Cortex of kidney (tissue), 1 donor: ENCODE measurements at places on chromosomes 2 and 18.

DNA sequence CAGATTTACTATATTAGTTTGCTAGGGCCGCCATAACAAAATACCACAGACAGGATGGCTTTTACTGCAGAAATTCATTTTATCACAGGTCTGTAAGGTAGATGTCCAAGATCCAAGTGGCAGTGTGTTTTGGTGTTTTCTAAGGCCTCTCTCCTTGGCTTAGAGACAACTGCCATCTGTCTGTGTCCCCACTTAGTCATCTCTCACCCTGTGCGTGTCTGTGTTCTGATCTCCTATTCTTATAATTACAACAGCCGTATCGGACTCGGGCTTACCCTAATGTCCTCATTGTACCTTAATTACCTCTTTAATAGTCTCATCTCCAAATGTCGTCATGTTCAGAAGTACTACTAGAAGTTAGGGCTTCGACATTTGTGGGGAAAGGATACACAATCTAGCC lies 362.3 kb upstream of the CDH19 start:
- no peak for DNase-seq

DNA sequence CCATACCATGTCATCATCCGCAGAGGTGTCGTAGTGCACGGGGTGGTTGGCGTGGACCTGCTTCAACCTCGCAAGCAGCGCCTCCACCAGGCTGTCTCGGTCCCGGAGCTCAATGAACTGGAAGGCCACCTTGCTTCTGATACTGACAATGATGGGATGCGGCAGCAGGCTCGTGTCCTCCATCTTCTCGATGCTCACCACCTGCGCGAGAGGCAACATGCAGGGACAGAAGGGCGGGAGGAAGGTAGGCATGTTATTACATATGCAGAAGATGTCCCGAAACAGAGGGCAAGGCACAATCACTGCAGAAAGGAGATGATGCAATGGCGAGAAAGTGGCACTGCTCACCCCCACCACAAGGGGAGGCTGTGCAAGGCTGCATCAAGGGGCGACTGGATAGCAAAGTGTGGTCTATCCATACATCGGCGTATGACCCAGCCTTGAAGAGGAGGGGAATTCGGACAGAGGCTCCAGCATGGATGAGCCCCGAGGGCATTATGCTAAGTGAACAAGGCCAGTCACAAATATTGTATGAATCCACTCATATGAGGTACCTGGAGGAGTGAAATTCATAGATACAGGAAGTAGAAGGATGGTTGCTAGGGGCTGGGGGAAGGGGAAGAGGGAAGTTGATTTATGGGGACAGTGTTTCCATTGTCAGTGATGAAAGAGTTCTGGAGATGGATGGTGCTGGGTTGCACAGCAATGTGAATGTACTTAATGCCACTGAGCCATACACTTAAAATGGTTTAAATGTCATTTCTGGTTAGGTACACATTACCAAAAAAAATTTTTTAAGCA lies 36.6 kb downstream of the RPL31 start:
- DNase-seq, result no peak

DNA sequence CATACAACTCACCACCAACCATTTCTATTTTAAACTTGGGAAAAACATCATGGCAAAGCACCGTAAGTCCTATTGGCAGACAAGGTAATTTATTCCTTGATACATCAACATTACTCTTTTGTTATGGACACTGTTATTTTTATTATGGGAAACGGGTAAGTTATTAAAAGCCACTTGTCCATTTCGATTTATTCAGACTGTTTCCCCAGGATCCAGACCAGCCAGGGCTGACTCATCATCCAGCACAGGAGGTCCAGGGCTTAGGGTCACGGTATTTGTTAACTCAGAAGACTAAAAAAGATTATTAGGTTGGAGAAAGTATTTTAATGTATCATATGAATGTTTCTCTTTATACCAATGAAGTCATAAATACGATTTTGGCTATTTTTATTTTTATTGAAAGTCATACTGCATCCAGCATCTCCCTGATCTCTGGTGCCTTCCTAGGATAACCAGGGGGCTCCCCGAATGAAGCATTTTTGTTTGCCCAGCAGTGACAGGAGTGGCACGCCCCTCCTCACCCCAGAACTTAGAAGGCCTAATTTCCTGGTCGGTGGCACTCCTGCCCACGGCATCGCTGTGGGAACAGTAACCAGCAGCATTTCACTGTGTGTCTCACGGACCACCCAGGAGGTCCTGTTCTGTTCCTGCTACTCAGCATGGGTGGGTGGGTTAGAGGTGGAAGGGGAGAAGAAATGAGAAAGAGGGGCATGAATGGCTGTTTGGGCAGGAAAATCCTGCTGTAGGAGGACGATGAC lies 446.1 kb downstream of the EIPR1 start:
- no peak for DNase-seq

DNA sequence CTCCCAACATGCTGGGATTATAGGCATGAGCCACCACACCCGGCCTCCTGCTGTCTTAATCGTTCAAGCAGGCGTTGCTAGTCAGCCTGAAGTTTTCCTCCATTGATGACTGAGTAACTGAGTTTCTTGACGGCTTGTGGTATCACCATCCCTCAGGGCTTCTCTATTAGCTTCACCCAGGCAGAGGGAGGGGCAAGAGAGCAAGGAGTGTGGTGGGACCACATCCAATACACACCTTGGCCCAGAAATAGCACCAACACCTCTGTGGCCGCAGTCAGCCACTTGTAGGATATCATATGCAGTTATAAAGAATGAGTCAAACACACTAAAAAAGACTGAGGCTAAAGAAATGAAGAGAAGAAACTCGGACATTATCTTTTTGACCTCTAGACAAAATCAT lies 1009.4 kb upstream of the CELF4 start:
- no peak for DNase-seq

- no peak for DNase-seq
Measured at GRCh38 chr2:120955427-120955826, 219.8 kb downstream of the GLI2 start.

DNA sequence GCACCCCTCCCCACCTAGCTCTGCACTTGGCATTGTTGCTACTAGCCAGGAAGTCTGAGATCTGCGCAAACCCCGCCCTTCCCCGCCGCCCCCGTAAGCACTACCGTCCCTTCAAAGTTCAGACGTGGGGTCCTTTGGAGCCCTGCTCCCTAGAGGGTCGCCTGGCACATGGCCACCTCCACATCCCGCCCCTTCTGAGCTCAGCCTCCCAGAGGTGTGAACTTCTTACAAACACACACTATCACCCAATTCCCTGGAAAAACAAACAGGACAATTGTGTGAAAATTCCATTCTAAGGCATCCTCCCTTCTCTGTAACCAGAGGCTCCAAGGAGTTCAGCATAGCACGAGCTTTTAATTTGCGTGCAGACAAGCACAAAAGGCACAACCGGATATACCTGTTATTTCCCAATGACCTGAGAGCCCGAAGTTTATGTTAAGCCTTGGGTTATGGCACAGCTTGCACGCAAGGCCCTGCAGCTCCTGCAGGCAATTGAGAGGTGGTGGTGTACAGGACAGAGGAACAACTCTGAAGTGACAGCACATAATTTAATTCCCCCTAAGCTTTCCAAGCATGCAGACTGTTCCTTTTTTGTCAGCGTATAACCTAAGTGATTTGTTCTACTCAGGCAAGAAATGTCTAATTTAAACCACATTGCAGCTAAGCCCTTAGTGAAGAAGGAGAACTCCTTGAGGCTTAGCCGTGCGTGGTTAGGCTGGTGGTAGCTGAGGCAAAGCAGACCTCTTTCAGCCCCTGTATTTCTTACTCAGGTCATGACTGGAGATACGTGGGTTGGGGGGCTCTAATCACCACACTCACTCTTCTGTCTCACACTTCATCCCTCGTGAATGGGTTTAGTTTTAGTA lies 20.3 kb upstream of the CYP1B1 start:
- no peak for DNase-seq

DNA sequence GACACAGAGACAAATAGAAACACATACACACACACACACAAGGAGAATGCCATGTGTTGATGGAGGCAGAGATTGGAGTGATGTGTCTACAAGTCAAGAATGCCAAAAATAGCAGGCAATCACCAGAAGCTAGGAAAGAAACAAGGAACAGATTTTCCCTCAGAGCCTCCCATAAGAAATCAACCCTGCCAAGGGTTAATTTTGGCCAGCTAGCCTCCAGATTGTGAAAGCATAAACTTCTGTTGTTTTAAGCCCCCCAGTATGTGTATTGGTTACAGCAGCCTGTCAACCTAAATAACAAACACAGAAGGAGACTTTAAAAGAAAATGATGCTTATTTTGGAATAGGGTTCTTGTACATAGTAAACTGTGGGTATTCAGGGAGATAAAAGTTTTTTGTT lies 5.6 kb upstream of the STK39 start:
- no peak for DNase-seq

- DNase-seq, result no peak
Measured at GRCh38 chr2:179909845-179910734, 48.7 kb upstream of the ZNF385B start.

DNA sequence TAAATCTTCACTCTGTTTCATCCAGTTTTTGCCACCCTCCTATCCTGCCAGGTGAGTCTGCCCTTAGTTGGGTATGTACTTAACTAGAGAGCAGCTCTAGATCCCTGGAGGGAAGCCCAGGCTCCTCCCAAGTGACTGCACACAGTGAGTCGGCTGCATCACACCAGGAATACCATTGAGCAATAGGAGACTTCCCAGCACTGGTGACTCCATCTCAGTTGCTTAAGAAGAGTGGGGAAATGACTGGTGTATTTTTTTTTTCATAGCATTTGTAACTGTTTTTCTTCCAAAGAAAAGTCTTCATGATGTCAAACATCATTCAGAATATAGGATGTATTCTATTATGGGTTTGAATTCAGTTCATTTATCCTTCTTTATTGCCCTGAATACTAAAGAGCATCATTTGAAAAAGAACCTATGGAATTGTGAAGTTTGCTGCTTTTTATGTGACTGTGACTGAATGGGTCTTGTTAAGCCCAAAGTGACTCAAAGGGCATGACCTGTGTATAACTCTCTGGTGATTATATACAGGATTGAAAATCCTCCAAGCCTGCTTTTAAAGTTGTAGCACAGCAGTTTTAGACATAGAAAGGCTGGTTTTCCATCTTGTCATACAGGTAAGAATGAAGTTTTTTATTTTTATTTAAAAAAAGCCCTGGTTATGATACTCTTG lies 84.3 kb downstream of the MAP3K20 start:
- no peak for DNase-seq

DNA sequence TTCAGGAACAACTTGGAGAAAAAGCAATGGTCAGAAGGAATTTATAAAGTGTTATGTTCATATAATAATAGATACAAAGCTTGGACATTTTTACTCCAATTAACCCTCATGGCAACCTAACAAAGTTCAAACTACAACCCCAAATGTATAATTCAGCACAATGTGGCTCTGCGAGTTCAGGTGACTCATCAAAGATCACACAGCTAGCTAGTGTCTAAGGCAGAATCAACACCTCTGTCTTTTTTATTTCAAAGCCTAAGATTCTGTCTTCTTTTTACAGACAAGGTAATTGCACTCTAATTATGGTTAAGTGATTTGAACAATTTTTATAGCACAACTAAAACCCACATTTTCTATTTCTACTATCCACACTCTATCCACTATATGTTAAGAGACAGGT lies 90.5 kb downstream of the CHST9 start:
- no peak for DNase-seq

DNA sequence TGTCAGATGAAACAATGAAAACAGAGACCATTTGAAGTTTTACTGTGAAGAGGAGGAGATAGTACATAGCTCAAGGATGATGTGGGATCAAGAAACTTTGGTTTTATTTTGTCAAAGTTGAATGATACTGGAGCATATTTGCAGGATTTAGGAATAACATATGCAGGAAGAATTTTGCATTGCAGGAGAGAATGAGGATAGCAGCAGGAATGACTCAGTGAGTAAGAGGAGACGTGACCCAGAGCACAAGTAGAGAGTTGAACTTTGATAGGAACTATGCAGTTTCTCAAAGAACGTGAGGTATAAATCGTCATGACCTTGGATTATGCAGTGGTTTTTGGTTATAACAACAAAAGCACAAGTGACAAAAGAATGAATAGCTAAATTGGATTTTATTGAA lies 47.7 kb downstream of the MAPRE2 start:
- no peak for DNase-seq

GRCh38 chr2:9103663-9104277 lies 100.3 kb upstream of the MBOAT2 start:
- no peak for DNase-seq

GRCh38 chr2:156590085-156590739 lies 154.0 kb downstream of the GPD2 start:
- no peak for DNase-seq

DNA sequence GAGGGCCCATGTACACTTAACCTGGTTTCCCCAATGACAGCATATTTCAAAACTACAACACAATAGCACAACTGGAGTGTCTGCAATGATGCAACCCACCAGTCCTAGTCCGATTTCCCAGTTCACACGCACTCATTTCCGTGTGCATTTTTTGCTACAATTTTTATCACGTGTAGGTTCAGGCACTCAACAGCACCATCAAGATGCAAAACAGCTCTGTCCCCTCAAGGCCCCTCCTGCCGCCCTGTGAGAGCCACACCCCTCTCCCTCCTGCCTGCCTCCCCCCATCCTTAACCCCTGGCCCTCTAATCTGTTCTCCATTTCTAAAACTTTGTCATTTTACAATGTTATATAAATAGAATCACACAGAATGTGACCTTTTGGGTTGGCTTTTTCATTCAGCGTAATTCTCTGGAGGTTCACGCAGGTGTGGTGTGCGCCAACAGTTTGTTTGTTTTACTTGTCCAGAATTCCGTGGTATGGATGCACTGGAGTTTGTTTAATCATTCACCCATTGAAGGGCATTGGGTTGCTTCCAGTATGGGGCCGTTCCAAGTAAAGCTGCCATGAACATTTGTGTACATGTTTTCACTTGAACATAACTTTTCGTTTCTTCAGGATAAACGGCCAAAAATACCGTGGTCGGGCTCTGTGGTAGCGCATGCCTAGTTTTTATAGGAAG lies 8.4 kb downstream of the KCNIP3 start:
- DNase-seq, result no peak

- DNase-seq, result no peak
Measured at GRCh38 chr2:178237488-178238153, 43.3 kb downstream of the OSBPL6 start.

GRCh38 chr2:113015655-113016054 lies 10.4 kb downstream of the IL36A start:
- no peak for DNase-seq

- no peak for DNase-seq
Measured at GRCh38 chr2:216029416-216030129, 16.2 kb upstream of the MREG start.

DNA sequence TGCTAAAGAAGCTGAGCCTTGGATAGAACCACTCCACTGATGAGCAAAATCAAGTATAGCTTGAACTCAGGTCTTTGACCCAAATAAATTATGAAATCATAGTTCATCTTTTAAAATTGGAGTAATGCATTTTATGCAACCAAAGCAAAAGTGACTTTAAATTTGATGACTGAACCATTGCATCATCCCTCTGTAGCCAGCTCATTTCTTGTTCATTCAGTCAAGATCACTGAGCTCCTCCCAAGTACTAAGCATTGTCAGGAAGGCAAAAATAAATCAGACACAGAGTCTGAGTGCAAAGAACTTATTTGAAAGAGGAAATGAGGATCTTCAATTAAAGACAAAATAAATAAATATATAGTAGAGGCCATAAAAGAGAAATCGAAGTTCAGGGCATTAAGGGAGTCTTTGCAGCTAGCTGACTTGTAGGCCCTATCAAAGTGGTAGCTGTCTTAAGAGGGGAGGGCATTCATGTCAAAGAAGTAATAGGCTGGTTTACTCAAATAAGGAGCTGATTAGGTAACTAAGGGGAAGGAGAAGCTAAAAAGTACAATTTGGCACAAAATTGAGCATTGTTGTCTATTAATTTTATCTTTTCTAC lies 411.8 kb downstream of the MTX2 start:
- no peak for DNase-seq
